A172 (cell line): ENCODE measurements at places on chromosomes 2 and 18. TPM values are rescaled to one million over a fixed set of nuclear protein-coding genes. Genes with fewer than 3 reads are reported as not detected.

- no peak for DNase-seq
Measured at GRCh38 chr2:98282109-98282508, 64.1 kb upstream of the CNGA3 start.

GRCh38 chr2:147297820-147298219, 547.0 kb upstream of the ACVR2A start:
- DNase-seq = no peak

SLC8A1 gene
- total RNA-seq = 34.5 and 37.6 TPM in 2 replicates

ERBB4 gene
- total RNA-seq = 0.09 and 0.79 TPM in 2 replicates
